ENCODE measurements at places on chromosomes 2 and 18. TPM values are rescaled to one million over a fixed set of nuclear protein-coding genes. Genes with fewer than 3 reads are reported as not detected.

Gene NGEF
- total RNA-seq, result 0.44 TPM

Gene REG3A
- total RNA-seq, result not detected

Gene LRRC30
- not detected for total RNA-seq

Gene FBXO15
- 1.2 TPM for total RNA-seq

Gene SMAD4
- total RNA-seq, result 93.8 TPM

Gene FLACC1
- 2.0 TPM for total RNA-seq

Gene ASPRV1
- 0.33 TPM for total RNA-seq

Gene GKN2
- not detected for total RNA-seq

Gene UCN
- 1.8 TPM for total RNA-seq

Gene B3GNT7
- 0.33 TPM for total RNA-seq

Gene DOK6
- 5.6 TPM for total RNA-seq

Gene CD8A
- not detected for total RNA-seq

Gene SERPINE2
- total RNA-seq, result 275 TPM

Gene IDH1
- 236 TPM for total RNA-seq

Gene TPRKB
- total RNA-seq, result 8.1 TPM

Gene CHRNG
- not detected for total RNA-seq

Gene NTSR2
- not detected for total RNA-seq

Gene MYO7B
- total RNA-seq, result not detected

Gene CMPK2
- 0.58 TPM for total RNA-seq

Gene SCTR
- not detected for total RNA-seq

Gene SCN7A
- 16.4 TPM for total RNA-seq

Gene CD28
- under 0.01 TPM for total RNA-seq

Gene ABCG8
- total RNA-seq, result not detected

Gene GCFC2
- 19.1 TPM for total RNA-seq

Gene ACTR3
- total RNA-seq, result 219 TPM

Gene PLGLB2
- not detected for total RNA-seq

Gene PLCL1
- total RNA-seq, result 1.6 TPM

Gene KCNIP3
- 2.9 TPM for total RNA-seq

Gene SIX3
- total RNA-seq, result not detected

Gene VRK2
- total RNA-seq, result 37.2 TPM

Gene CTNNA2
- under 0.01 TPM for total RNA-seq

Gene IGFBP2
- 6.9 TPM for total RNA-seq

Gene LINC00305
- not detected for total RNA-seq
